Astrocyte of the spinal cord (primary cell): ENCODE measurements at places on chromosomes 2 and 18.

DNA sequence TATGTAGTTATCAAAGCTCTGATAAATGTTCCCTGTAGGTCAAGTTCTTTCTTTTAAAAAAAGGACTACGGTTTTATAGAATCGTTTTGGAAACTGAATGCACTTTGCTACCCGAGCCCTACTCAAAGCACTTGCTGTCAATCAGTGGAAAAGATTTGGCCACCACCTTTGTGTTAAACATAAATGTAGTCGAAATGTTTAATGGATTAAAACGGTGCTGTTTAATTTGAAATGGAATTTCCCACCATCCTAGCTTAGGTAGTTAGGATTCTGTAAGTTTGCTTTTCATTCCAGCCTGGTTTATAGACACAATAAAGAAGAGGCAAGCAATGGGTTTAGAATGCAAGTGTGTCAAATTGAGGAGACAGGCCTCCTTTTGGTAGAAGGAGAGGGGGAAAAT is 69.4 kb upstream of the MMADHC start:
- DNase-seq: no peak

DNA sequence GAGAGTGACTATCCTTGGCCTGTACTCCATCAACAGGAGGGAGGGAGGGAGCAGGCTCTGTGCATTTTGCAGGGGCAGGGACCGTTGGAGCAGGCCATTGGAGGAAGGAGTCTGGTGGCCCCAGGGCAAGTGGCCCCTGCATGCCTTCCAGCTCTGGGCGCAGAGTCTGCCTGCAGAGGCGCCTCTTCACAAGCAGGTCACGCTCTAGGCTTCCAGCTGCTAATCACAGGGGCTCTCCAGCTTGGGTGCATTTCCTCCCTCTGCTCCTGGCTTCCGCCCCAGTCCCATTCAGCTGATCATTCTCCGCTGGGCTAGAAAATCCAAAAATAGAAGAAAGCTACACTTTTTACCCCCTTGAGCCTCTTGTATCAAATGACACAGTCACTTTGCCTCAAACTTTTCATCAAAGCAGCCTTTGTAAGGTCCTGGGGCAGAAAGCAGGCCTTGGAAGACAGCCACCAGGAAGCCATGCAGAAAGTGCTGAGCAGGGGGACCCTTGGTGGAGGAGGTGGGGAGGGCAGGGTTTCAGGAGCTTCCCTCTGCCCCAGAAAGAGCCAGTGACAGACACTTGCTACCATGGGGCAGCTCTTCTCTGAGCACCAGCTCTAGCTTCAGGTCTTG is 11.3 kb downstream of the TMEM247 start:
- DNase-seq: peak; percentile 9

- DNase-seq: no peak
These were observed 152.8 kb downstream of the TMEM18 start for GRCh38 chr2:524442-524841.

GRCh38 chr18:28725876-28726275 is 548.9 kb upstream of the CDH2 start:
- DNase-seq: peak; percentile 75

GRCh38 chr2:189234991-189235390 is 55.4 kb upstream of the COL5A2 start:
- no peak for DNase-seq
